Lung microvascular endothelial cell (primary cell): ENCODE measurements at places on chromosomes 7 and 10. TPM values are rescaled to one million over a fixed set of nuclear protein-coding genes. Genes with fewer than 3 reads are reported as not detected.

- no peak for DNase-seq
Observed at GRCh38 chr7:51005074-51005473, 222.4 kb upstream of the GRB10 start.

GRCh38 chr10:46516660-46517416, 39.6 kb downstream of the GPRIN2 start:
- no peak for DNase-seq

GRCh38 chr10:117653170-117653515, 110.6 kb downstream of the EMX2 start:
- DNase-seq = no peak

PTPN20 gene
- total RNA-seq = under 0.01 and 1.4 TPM in 2 replicates

IFIT1B gene
- not detected in 2 replicates for total RNA-seq

CRYGN gene
- total RNA-seq = not detected in 2 replicates
